ENCODE measurements at places on chromosomes 16 and 17.

DNA sequence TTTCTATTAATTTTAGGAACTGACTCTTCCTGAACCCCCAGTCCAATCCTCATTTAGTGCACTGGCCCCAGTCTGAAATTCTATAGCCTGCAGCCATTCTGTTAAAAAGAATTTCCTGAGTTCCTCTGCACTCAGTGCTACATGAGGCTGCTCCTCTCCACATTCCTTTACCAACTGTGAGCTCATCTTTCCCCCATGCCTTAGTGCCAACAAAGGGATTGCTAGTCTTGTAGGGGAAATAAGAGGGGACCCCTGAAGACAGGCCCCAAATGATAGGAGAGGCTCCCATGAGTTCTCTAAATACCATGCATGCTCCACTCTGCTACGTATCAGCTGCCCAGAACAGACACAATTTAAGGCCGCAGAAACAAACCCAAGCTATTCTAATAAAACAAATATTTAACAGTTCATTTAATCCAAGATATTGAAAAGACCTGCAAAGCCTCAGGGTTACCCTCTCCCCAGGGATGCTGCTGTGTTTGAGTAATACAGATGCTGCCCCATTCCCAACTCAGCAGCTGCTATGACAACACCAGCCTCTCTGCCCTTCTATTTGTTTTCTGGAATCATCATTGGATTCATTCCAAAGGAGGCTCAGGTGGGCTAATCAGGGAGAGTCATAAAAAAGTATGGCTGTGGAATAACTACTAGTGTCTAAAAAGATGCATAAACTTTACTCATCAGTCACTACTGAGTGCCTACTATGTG lies 228.5 kb downstream of the TOX3 start:
- no peak for DNase-seq

DNA sequence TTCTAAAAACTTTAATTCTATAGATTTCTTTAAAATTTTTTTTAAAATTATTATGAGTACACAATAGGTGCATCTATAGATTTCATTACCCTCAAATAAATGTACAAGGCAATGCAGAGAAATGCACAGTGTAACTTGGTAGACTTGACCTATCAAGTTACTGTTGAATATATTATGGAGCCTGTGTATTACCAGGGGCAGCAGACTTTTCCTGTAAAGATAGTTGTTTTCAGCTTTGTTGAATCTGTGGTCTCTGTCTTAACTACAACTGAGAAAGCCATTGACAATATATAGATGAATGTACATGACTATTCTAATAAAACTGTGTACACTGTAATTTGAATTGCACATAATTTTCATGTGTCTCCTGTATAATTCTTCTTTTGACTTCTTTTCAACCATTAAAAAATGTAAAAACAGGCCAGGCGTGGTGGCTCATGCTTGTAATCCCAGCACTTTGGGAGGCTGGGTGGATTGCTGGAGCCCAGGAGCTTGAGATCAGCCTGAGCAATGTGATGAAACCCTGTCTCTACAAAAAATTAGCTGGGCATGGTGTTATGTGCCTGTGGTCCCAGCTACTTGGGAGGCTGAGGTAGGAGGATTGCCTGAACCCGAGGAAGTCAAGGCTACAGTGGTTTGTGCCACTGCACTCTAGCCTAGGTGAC lies 39.4 kb downstream of the TENT4B start:
- no peak for DNase-seq

- DNase-seq: no peak
Measured at GRCh38 chr16:1413684-1414531, 596 bp downstream of the UNKL start.

DNA sequence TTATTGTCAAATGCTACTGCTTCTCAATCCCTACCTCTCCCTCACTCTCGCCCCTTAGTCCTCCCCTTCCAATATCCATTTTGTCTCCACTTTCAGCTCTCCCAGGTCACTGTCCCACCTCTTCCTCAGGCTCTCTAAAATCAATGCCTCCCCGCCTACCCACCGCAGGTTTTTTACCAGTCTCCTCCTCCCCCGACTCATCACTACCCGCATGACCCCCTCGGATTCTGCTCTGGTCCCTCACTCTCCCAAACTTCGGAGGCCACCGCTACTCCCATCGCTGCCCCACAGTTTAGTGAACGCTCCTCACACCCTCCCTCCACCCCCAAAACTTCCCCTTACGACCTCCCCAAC lies 513 bp downstream of the CRLF3 start:
- DNase-seq: no peak

- no peak for DNase-seq
Measured at GRCh38 chr16:72749091-72749490, 298.8 kb downstream of the ZFHX3 start.

GRCh38 chr16:4580250-4580649 lies 24.1 kb downstream of the C16orf96 start:
- no peak for DNase-seq

- peak; percentile 77 for DNase-seq
Measured at GRCh38 chr16:1045993-1046911, 26.3 kb upstream of the SSTR5 start.

- DNase-seq: no peak
Measured at GRCh38 chr16:27408012-27408601, 6.1 kb downstream of the IL21R start.

- DNase-seq: peak; percentile 77
Measured at GRCh38 chr17:6853764-6854442, 22.4 kb upstream of the TEKT1 start.

DNA sequence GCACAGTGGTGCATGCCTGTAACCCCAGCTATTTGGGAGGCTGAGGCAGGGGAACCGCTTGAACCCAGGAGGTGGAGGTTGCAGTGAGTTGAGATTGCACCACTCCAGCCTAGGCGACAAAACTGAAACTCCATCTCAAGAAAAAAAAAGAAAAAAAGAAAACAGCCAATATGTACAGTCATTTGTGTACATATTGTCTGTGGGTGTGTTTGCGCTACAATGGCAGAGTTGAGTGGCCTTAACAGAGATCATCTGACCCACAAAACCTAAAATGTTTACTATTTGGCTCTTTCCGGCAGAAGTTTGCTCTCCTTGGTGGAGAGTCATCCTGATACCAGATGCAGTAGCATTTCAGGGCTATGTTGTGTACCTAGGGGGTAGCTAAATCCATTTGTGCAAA lies 57.9 kb downstream of the ARSG start:
- DNase-seq: no peak

DNA sequence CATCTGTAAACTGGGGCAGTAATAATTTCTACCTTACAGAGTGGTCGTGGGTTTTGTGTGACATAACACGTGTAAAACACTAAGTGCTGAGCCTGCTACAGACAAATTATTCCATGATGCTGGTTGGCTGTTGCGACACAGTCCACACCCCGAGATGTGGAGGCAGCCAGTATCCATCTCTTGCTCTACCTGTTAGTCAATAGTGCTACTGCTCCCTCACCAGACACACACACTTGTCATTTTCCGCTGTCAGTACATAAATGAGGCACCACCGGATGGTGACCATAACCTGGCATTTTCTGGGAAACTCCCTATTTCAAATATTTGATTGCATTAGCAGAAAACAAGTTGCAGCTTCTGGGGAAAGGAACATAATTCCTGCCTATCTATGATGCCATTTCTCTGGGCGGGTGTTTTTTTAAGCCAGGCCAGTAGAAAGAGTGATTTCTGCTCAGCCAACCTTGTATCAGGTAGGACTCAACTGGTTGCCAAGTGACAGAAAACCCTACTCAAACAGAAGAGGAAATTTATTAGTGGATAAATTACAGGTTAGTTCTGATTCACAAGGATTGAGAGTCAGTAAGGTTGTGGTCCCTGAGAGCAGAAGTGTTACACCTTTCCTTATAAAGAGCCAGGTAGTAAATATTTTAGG lies 24.1 kb downstream of the DNAJA2 start:
- DNase-seq: no peak

GRCh38 chr17:80459234-80459633 lies 17.2 kb downstream of the NPTX1 start:
- no peak for DNase-seq

GRCh38 chr17:5585287-5585794 lies 1.0 kb upstream of the NLRP1 start:
- peak; percentile 59 for DNase-seq

GRCh38 chr16:53549970-53550690 lies 47.1 kb upstream of the AKTIP start:
- peak; percentile 26 for DNase-seq

GRCh38 chr16:2385190-2385836 lies 43.9 kb upstream of the CCNF start:
- no peak for DNase-seq

GRCh38 chr16:55046513-55046912 lies 115.8 kb downstream of the IRX5 start:
- no peak for DNase-seq

- DNase-seq: no peak
Measured at GRCh38 chr17:81412490-81413093, 17.3 kb downstream of the BAHCC1 start.

GRCh38 chr16:914440-914839 lies 56.3 kb downstream of the LMF1 start:
- DNase-seq: no peak

All from posterior cingulate gyrus (tissue), 11 donors.